ENCODE measurements at places on chromosomes 7 and 10.

- DNase-seq, result no peak
These were observed 79.0 kb upstream of the LYZL1 start for GRCh38 chr10:29209830-29210229.

DNA sequence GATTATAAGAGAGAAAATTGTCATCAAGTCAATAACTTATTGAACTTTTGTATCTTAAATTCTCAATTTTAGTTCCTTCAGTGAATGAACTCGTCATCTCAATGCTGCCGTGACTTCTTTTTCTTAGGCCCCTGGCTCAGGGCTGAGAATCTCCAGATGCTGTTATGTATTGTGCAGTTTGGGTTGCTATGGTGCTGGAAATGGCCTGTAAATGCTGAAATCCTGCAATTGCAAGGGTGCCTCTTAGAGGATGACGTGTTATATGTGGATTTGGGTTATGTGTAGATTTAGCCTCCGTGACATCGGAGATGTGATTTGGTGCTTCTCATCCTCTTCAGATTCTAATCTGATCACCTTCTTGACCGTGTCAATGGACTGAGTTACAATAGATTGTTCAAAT, 55.7 kb upstream of the ZRANB1 start:
- DNase-seq, result no peak

GRCh38 chr10:113555751-113556150, 2.9 kb downstream of the HABP2 start:
- DNase-seq, result no peak

DNA sequence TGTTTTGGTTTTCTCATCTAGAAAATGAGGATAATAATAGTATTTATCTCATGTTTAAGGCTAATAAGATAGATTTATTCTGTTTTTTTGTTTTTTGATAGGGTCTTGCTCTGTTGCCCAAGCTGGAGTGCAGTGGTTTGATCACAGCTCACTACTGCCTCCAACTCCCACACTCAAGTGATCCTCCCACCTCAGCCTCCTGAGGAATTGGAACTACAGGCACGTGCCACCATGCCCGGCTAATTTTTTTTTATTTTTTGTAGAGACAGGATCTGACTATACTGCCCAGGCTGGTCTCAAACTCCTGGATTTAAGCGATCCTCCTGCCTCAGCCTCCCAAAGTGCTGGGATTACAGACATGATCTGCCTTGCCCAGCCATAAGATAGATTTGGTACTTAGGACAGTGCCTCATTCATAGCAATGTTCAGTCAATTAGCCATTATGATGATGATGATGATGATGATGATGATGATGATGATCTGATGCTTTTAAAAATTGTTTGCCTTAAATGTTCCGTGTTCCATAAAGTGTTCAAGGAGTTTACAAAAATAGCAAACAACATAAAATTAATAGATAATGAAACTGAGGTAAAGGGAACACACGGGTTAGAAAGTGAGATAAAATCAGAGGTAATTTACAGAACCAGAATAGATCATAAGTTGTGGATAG, 4.6 kb downstream of the WIPF3 start:
- no peak for DNase-seq

- DNase-seq, result no peak
These were observed 255.6 kb downstream of the ZEB1 start for GRCh38 chr10:31574577-31574976.

- no peak for DNase-seq
These were observed 346.9 kb downstream of the TYW1 start for GRCh38 chr7:67343572-67343971.

DNA sequence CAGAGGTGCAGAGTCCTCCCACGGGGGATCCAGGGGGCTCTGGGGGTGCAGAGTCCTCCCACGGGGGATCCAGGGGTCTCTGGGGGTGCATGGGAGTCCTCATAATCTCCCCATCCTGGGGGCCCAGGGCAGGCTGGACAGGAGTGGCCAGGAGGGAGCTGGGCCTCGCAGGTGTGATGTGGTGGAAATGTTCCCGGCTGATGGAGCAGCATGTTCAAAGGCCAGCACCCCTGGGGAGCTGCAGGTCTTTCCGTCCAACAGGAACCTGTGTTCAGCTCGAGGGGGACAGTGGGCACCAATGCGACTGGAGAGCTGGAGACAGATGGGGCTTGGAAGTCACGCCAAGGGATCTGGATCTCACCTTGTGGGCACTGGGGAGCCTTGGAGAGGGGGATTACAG, 38.5 kb upstream of the PSMG3 start:
- DNase-seq, result no peak

DNA sequence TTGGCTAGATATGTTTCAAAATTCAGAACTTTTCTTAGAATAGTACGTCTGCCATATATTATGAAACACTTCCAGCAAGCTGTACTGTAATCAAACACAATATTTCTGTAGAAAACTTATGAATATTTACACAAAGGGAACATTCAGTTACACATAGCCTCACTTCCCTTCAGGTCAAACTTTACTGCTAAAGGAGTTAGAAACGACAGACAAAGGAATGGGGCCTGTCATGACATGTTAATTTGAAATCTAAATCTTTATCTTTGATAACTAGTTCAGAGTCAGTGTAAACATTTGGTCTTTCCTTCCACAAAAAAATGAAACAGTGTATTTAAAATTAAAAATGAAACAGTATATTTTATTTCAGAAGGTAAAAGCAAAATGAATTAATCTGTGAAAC, 1.0 kb upstream of the CROT start:
- no peak for DNase-seq

DNA sequence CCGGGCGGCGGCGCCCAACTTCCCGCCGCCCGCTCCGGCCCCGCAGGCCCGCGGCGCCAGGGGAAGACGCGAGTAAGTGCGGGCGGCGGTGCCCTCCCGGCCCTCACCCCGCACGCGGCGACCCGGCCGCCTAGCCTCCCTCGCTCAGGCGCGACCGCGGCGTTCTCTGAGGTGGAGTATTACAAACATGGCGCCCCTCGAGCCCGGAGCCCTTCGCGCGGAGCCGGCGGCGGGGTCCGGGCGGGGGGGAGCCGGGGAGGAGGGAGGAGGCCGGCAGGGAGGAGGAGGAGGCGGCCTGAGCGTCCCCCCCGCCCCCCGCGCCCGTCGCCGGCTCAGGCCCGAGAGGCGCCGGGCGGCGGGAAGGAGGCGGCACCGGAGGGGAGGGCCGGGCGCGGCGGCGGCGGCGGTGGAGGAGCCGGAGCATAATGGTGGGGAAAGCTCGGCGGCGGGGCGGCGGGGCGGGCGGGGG, at the start of gene ZMYND11:
Gene ZMYND11, plus strand, starts transcription at position 324 of the 469 bp plus-strand sequence. CDS start 44,558 bp downstream, outside the sequence.
- DNase-seq, result peak; percentile 72

- no peak for DNase-seq
These were observed 277.1 kb downstream of the CACNA2D1 start for GRCh38 chr7:82166260-82167015.

DNA sequence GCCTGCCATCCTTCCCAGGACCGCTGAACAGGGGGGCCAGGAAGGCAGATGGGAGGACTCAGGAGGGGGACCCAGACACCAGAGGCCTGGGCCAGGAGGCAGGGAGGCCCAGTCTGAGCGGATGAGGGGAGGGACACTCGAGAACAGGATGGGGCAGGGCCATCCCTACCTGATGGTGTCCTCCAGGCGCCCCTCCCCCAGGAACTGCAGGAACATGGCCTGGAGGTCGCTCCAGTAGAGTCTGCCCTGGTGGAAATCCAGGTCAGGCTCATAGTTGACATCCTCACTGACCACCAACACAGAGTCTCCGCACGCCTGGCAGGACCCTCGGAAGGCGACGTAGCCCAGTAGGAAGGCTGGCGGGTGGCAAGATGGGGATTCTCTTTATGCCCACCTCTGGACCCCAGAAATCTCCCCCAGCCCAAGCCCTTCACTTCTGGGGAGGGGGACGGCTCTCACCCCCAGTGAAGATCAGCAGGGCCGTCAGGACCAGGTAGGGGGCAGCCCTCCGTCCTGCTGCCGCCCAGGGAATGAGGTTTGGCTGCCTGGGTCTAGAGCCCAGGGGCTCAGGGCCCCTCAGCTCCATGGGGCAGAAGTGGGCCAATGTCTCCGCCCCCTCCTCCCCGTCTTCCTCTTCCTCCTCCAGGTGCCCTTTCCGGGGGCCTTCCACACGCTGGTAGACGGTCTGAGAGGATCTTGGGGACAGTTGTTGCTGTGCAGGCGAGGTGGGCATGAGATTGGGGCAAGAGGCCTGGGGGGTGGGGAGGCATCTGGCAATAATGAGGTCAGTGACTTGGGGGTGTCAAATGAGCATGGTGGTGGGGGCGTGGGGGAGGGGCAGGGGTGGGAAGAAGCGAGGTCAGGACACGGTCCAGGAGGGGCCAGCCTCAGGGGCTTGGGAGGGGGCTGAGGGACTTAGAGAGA, 573 bp downstream of the TFR2 start:
- DNase-seq, result no peak

GRCh38 chr7:83469076-83469475, 179.9 kb downstream of the SEMA3E start:
- no peak for DNase-seq

DNA sequence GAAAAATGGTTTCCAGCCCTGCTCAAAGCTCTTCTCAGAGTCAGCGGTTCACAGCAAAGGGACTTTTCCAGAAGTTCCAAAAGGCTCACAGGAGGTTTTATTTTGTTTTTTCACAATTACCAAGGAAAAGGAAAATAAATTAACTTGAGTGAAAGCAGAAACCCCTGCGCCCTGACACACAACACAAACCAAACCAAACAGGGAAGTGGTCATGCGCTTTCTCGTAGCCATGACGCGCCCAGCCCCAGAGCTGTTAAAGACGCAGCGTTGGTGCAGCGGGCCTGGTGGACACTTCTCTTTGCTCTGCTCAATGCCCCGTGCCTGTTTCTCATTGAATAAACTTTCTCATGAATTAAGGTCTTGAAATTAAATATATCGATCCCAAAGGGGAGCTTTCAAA, 134.4 kb upstream of the LYZL2 start:
- DNase-seq, result no peak

DNA sequence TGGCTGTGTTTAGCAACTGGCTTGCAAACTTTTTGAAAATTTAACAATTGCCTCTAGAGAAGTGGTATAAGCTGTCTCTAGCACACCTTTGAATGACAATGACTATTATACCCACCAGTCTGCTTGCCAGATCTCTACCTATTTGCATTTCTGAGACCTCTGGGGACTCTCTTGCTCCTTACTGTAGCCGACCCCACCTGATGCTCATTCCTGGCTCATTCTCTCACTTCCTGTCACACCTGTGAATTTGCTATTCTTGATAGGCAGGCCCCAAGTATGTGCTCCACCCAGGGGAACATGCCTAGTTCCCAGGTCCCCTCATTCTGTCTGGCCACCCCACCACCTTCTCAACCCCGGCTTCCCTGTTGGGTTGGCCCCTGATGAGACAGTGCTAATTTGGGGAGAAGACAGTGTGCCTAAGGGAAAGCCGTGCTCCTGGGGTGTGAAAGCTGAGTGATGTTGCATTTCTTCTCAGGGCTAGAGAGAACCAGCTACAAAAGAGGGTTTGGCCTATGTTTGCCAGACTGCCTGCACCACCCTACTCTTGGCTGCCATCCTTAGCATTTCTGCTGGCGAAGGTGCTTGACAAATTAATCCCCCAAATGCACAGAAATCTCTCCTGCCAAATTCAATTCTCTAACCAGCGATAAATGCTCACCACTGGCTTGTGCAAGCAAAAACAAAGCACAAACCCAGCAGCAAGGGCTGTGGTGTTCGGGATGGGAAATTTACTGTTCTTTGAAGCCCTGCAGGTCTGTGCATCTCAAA, 138.2 kb downstream of the RPS24 start:
- no peak for DNase-seq

GRCh38 chr10:49010865-49011264, 71.2 kb upstream of the LRRC18 start:
- no peak for DNase-seq

DNA sequence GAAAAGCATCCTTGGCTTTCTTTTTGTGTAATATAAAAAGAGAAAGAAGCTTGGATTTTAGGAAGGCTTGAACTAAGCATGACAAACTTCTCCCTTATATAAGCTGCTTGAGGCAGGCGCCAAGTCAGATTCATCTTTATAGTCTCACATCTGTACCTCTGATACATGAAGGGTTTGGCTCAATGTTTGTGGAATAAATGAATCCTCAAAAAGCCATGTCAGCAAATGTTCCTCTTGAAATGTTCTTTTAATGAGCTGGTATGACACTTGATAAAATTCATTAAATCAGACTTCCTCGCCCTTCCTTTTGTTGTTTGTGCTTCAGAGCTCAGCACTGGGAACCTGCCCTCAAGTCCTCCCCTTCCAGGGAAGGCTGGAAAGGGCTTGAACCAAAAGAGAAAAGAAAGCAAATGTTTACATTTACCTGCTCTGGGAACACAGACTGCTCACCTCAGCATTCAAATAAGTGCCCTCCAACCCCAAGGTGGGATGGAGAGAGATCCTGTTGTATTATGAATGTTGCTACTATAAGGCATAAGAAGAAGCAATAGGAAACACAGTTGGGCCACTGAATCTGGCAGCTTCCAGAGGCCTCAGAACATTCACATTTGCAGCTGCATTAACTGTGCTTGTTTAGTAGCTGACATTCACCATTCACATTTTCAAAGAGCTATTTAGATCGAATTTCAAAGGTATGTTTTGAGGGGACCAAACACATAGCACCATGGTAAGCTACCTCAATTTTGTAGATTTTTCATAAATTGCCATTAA, 212.6 kb downstream of the CACNA2D1 start:
- no peak for DNase-seq

- DNase-seq, result peak; percentile 16
These were observed 7.7 kb upstream of the OPN1SW start for GRCh38 chr7:128783143-128783861.

DNA sequence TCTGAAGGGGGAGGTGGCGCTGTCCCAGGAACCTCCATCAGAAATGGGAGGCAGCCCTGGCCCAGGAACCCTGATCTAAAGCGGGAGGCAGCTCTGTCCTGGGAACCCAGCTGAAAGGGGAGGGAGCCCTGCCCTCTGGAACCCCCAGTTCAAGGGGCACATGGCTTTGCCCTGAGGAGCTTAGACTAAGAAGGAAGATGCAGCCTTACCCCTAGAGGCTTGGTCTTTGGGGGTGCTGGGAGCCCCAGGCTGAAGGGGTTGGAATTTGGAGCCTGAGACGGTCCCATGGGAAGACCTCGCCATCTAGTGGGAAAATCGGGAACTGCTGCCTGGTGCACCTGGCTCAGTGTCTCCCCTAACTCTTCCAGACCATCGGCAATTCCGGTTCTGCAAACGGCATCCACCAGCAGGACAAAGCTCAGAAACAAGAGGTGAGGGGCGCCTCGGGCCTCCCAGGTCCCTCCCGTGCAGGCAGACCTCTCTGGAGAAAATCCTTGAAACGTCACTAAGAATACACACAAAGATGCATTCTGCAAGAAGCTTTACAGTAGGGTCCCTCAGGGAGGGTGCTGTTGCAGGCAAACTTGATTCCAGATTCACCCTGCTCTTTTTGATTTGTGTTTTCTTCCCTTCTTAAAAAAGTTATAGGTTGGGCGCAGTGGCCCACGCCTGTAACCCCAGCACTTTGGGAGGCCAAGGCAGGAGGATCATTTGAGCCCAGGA, 52.4 kb upstream of the GTF2IRD1 start:
- peak; percentile 72 for DNase-seq

- peak; percentile 78 for DNase-seq
These were observed 23.3 kb downstream of the YAE1 start for GRCh38 chr7:39589323-39590111.

DNA sequence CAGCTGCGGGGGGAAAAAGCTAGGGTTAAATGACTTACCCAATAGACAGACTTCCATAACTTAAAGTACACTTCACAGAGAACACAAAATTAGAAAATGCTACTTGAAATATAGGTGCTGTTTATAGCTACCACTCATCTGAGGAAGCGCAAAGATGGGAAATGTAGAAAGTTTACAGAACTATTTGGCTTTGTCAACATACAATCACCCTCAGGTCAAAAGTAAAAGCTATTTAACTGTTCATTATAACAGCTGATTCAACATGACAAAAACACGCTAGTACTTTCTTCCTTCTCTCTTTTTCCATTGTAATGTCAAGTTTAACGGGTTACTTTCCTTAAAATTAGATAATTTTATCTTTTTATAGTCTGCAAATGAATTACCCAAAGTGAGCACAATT, 51.2 kb downstream of the PUS7 start:
- no peak for DNase-seq
